AG04449 (cell line): ENCODE measurements at places on chromosomes 1 and 21.

- DNase-seq = no peak
Measured at GRCh38 chr1:29256979-29257804, 20.9 kb downstream of the PTPRU start.

GRCh38 chr1:96039910-96040309, 681.7 kb upstream of the PTBP2 start:
- DNase-seq = no peak

GRCh38 chr1:156860113-156860627, 495 bp upstream of the NTRK1 start:
- no peak for DNase-seq

DNA sequence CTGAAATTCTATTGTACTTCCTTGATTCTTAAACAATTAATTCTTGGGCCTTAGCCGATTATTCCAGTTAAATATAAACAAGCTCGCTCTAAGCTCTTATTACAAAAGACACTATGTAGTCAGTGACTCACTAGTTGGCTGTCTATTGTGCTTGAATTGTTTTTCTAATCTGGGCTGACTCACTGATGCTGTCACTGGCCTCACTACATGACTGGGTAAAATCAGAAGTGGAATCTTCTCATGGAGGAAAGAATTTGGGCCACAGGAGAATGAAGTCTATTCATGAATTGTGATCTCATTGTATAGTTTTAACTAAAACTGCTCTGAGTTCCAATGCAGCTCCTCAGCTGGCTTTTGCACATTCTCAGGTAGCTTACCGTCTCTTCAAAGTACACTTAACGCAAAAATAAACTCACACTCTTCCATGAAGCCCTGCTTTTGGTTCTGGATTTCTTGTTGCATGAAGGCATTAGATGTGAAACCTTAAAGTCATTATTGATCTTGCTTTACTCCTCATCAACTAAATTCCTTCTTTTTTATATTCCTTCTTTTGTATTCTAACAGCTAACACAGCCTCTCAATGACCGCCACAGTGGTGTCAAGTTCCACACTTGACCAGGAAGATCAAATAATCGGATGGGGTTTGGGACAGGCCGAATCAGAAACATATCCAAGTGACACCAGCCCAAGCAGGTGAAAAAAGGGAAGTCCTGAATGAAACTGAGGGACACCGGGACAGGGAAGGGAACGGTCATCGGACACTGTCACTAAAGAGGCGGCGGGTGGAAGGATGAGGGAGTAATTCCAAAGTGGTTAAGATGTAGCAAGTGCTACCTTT, 80.9 kb upstream of the LBR start:
- peak; percentile 89 for DNase-seq

- peak; percentile 64 for DNase-seq
Measured at GRCh38 chr21:29504751-29505321, 206.1 kb downstream of the BACH1 start.

GRCh38 chr1:30472526-30472925, 250.9 kb downstream of the MATN1 start:
- no peak for DNase-seq

DNA sequence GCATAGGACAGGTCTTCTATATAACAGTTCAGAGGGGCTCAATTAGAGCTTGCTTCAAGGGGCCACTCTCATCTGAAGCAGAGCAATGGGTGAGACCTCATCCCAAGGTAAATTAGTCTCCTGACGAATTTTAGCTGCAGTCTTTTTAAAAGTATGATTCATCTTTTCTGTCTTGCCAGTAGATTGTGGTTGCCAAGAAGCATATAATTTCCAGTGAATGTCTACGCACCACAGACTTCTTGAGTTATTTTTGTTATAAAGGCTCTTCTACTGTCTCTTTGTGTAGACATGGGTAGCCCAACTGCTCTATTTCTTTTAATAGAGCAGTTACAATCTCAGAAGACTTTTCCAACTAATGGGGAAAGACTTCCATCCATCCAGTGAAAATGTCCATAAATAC, 108.9 kb upstream of the FMN2 start:
- DNase-seq = no peak

GRCh38 chr1:235867903-235868469, 1.3 kb upstream of the LYST start:
- no peak for DNase-seq

GRCh38 chr1:167862432-167863076, 51.4 kb downstream of the ADCY10 start:
- no peak for DNase-seq

GRCh38 chr1:81582467-81582986, 218.2 kb upstream of the ADGRL2 start:
- no peak for DNase-seq

DNA sequence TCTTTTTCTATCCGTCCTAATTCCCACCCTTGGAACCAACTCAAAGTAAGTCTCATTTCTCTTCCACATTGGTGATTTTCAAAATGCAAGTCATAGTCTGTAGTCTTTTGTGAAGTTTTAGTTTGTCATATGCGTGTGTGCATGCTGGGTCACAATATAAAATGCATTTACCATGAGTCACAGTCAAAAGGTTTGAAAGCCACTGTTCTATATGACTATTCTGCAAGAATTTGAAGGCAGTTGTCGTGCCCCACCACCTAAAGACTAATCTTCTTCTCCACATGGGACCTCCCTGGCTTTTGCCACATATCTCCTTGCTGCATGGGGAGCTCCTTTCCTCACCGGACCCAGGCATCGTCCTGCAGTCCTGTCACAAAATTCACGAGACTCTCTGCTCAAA, 1.6 kb downstream of the STPG1 start:
- no peak for DNase-seq

DNA sequence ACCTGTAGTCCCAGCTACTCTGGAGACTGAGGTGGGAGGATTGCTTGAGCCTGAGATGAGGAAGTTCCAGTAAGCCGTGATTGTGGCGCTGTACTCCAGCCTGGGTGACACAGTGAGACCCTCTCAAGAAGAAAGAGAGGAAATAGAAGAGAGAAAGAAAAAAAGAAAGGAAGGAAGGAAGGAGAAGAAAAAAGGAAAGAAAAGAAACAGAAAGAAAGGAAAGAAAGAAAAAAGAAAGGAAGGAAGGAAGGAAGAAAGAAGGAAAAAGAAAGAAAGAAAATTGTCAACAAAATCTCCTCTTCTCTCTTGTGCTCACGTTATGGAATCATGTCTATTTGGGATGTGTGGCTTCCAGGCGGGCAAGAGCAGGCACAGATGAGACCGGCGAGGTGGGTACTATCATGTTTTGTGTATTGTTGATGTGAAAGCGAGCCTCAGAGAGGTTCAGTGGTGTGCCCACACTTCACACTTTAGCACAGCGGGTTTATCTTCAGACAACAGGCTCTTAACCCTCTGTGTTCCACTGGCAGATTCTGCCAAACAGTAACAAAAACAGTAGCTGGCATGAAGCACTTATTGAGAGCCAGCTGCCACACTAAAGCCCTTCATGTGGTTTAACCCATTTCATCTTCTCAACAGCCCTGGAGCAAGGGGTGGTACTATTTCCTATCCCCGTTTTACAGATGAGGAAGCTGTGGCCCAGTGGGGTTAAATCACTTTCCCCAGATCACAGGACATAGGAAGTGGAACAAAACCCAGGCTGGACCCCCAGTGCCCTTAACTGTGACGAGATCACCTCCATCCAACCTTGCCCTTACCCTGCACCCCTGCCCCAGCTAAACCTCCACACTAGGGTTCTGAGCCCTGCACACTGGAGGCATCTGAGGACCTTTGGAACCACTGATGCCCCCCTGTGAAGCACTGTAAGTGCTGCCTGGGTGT, 94.7 kb upstream of the TARDBP start:
- no peak for DNase-seq

- DNase-seq = no peak
Measured at GRCh38 chr21:16742131-16742641, 770.7 kb upstream of the CXADR start.
